ENCODE measurements at places on chromosomes 3 and 15.
A peak's percentile ranks its signal among the peaks of the same experiment; 100 is the strongest.

DNA sequence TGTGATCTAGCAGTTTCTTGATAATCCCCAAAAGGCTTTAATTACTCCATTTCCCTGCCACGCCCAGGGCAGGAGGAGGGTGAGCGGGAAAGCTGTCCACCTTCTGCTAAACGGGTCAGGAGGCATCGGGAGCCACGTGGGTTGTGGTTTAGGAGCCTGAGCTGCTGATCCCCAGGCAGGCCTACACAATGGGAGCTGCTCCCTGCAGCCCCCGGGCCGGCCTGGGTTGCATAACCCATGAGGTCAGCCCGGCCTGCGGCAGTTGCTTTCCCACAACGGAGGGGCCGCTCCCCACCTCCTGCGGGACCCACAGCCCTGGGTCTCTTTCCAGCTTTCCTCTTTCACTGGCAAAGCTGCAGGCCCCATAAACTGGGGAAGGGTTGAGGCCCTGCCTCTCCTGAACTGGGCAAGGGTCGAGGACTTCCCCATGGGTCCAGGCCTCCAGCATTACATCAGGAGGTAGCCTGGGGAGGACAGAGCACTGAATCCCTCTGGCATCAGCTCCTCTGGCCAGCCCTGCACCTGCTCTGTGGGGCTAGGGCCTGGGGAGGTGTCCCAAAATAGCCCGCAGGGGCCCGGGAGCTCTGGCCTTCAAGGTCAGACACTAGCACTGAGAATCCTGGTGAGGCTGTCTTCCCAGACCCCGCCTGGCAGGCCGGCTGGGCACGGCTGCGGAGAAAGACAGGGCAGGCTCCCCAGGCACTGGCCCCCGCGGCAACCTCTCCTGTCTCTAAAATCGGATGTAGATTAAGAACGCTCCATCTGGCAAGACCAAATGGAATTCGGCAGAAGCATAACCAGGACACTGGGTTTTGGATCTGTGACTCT, 47.3 kb downstream of the ZDHHC19 start:
- no peak for DNase-seq

GRCh38 chr15:74505837-74506514, 35.0 kb upstream of the ARID3B start:
- DNase-seq, result no peak

DNA sequence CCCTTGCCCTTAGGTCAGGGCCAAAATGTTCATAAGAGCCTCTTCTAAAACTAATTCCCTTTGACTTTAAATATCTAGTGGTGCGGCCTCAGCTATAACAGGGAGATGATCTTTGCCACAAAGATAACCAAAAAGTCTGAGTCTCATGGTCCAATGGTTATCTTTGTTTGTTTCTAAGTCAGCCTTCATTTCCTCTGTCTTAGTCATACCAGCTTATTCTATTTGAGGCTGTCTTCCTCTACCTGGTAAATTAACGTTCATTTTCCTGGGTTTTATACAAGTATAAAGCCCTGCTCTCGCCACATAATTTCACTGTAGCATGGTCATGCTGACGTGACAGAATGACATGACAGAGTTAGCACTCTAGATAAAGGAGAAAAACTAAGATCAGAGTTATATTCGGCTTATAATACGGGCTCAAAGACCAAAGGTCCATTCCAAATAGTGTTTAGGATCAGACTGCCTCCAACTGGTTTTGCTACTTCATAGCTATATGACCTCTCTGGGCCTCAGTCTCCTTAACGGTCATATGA, 18.4 kb downstream of the ZNF860 start:
- no peak for DNase-seq

GRCh38 chr3:58492494-58492905, 604 bp downstream of the KCTD6 start:
- DNase-seq, result no peak

GRCh38 chr3:123559040-123559861, 25.6 kb downstream of the HACD2 start:
- peak; percentile 47 for DNase-seq

GRCh38 chr3:132405188-132405587, 12.1 kb upstream of the DNAJC13 start:
- no peak for DNase-seq

GRCh38 chr15:78620021-78620526, 722 bp downstream of the CHRNA3 start:
- no peak for DNase-seq

DNA sequence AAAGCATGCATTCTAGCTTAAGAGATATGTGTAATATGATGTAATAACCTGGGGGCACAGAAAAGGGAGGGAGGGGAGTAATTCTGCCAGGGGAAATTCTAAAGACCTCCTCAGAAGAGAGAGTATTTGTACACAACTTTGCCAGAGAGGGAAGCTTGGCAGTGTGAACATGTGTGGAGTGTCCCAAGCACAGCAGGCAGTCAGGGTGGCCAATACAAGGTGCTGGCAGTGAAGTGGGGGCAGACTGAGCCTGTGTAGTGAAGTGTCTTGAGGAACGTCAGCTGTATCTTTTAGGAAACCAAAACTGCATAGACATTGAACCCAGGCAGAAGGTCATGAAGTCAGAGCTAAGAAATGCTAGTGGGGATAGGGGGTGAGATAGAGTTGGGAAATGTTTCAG, 29.7 kb upstream of the TMEM42 start:
- DNase-seq, result no peak

DNA sequence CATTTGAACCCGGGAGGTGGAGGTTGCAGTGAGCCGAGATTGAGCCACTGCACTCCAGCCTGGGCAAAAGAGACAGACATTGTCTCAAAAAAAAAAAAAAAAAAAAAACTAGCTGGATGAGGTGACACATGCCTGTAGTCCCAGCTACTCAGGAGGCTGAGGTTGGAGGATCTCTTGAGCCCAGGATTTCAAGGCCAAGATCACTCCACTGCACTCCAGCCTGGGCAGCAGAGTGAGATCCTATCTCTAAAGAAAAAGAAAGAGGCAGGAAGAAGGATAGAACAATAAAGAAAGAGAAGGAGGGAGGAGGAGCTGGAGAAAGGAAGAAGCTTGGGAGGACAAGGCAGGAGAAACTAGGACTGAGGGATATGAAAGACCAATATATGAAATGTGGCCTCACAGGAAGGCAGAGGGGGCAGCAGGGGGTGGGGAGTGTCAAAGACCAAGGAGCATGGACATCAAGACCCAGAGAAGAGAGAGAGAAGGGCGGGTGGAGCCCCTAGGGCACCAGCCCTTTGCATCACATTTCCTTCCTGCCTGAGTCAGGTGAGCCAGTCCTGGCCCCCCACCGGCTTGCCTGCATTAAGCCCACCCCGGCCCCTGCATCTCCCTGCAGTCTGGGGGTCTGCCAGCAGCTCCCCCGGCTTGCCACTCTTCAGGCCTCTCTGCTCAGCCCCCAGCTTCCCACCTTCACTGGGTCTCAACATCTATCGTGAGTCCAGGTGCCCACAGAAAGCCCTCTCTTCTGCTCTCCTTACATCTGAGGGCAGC, 11.5 kb downstream of the IGDCC3 start:
- no peak for DNase-seq

- no peak for DNase-seq
These were observed 143.1 kb downstream of the DIPK2A start for GRCh38 chr3:144114767-144115166.

- DNase-seq, result no peak
These were observed 113.5 kb downstream of the CBLB start for GRCh38 chr3:105755121-105755886.

DNA sequence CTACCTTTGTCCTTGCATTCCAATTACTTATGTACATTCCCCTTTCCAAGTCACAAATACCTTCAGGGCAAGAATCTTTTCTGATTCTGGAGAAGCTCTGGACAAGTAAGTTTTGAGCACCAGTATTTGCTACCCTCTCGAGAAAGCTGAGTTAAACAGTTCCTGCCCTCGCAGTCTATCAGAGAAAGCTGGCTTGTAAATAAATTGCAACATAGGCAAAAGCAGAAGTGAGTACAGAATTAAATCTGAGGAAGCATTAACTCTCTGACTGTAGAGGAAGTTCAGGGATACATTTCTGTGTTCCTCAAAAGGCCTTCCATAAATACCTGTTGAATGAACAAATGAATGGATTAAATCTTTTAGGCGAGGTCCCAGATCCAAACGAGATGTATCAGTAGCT, 1.2 kb downstream of the OSBPL11 start:
- peak; percentile 29 for DNase-seq

DNA sequence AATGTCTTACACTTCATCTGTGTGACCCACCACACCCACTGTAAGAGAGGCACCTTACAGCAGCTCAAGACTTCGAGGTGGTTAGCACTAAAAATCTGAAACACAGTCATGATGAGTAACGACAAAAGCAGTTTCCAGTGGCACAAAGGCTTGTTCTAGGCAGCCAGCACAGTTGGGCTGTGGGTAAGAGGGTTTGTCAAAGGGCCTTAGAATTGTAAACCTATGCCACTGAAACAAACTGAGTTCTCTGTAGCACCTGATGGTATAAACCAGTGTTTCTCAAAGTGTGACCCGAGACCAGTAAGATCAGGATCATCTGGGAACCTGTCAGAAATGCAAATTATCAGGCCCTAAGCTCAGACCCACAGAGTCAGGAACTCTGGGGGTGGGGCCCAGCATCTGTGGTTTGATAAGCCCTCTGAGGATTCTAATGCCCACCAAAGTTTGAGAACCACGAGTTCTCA, 36.5 kb downstream of the DAPK2 start:
- DNase-seq, result peak; percentile 86

- no peak for DNase-seq
These were observed 5.7 kb downstream of the CHST13 start for GRCh38 chr3:126529585-126530170.

DNA sequence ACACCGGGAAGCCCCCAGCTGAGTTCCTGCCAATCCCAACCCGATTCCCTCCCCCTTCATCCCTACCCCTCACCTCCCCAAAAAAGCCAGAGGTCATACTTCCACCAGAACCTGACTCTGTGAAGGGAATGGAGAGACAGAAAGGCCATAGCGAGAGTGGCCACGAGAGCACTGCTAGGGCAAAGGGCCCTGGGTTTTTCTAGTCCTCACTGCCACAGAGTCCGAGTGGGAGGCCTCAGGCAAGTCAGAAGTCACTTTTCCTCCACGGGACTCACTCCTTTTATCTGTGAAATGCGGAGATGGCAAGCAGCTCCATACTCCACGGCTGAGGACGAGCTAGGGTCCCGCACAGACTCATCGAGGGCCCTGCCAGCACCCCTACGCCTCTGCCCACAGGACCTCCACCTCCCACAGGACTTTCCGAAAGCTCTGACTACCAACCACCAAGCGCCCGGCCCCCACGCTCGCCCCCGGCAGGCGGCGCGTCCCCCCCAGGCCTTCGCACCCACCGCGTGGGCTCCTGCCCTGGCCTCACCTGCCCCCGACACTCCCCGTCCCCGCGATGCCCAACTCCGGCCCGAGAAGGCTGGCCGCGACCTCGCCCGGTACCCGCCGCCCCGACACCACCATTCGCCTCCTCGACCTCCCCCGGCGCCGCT, 792 bp downstream of the ATP13A3 start:
- no peak for DNase-seq

- no peak for DNase-seq
These were observed 239.3 kb upstream of the CNTN6 start for GRCh38 chr3:853489-853888.

DNA sequence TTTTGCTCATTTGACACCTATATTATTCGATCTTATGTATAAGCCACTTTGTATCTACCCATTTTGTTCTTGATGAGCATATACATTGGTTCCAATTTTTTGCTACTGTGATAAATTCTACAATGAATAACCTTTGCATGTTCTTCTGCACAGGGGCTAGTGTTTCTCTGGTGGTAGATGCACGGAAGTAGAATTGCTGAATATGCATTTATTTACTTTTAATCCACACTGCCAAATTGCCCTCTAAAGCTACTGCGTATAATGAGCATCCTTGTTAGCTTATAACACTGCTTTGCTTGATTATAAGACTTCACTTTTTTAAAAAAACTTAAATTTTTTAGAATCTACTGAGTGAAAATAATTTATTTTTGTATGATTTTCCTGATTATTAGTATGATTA, 84.2 kb upstream of the PIAS1 start:
- no peak for DNase-seq

GRCh38 chr15:89018207-89018606, 70.0 kb upstream of the ABHD2 start:
- no peak for DNase-seq

DNA sequence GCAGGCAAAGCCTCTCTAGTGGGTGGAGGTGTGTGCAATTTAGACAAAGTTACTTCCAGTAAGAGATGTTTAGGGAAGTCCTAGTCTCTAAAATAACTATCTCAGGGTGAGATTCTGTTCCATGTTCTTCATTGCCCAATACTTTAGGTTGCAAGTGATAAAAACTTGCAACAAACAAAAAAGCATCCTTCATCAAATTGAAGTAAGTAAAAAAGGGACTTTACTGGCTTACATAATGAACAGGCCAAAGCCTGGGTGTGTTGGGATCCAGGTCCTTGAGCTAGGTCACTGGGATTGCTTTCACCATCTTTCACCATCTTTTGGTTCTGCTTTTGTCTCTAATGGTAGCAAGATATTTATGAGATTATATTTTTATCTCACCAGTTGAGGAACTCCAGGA, 38.3 kb downstream of the CX3CR1 start:
- no peak for DNase-seq

- DNase-seq, result peak; percentile 25
These were observed 37.7 kb upstream of the LCTL start for GRCh38 chr15:66603301-66604179.

- no peak for DNase-seq
These were observed 336.6 kb downstream of the FEZF2 start for GRCh38 chr3:62036726-62037125.

DNA sequence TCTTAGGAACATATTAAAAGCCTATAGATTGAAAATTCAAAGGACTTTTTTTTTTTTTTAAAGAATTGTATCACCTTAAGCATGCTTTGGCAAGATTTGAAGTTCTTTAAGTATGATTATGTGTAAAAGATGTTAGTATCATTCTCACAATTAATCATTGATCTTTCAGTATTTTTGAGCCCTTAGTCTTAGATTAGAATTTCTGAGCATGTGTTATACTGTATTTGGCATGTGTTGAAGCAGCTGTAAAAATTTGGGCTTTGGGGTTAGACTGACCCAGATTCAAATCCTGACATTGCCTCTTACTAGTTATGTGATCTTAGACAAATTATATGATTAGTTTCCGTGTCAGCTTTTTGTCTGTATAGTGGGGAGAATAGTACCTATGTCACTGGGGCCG, 6.3 kb downstream of the OXSR1 start:
- no peak for DNase-seq

- DNase-seq, result no peak
These were observed 194.3 kb upstream of the CHRM5 start for GRCh38 chr15:33773969-33774368.

DNA sequence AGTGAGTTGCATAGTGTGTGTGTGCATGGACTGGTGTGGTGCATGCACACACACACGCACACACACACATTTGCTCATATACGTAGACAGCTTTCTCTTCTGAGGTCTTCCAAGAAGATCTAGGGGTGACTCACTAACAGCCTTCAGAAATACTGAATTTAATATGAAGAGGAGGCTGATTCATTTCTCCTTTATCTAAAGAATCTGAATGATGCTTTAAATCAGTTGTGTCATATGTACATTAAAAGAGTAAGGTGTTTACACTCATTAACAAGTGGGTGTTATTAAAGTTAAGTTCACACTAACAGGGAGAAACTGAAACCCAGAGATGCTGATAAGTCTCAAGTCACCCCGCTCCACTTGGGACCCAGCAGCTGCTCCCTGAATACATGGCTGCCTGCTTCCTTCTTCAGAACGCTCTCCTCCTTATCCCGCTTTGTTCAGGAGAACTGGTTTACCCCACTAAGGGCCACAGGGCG, 22.0 kb downstream of the TMPRSS7 start:
- peak; percentile 21 for DNase-seq

- DNase-seq, result no peak
These were observed 2.0 kb downstream of the NDUFB5 start for GRCh38 chr3:179606534-179607085.
